ENCODE measurements at places on chromosomes 13 and 19.

GRCh38 chr13:27721681-27722080 lies 70.6 kb upstream of the GSX1 start:
- no peak for DNase-seq

- DNase-seq, result no peak
Observed at GRCh38 chr13:48780713-48781341, 127.1 kb downstream of the CYSLTR2 start.

DNA sequence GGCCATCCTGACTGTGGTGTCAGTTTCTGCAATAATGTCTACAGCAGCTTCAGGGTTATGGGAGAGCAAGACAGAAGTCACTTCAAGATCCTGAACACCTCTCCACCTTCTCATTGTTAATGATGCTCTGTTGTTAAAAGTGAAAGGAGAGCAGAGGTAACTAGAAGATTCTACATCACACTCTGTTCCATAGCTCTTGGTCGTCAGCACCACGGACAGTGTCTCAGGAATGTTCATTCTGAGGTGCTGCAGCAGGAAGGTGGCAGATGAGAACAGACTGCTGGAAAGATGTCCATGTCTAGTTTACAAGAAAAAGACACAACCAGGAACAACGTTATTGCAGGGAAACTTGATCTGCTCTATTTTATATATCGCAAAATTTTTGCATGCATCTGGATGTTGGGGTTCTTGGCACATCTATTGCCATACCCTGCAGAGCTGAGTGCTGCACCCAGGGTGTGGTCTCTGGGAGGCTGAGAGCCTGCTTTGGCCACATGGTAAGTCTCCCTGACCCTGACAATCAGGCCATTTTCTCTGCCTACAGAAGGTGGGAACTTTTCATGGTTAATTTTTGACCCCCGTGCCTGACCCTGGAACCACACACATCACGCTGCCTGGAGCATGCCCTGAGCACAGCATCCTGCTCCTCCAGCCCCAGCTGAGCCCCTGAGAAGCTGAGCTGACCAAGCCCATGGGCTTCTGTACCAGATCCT lies 12.7 kb downstream of the CEACAM21 start:
- no peak for DNase-seq

- DNase-seq, result no peak
Observed at GRCh38 chr19:51441410-51442390, 16.6 kb downstream of the SIGLEC8 start.

- DNase-seq, result no peak
Observed at GRCh38 chr13:21615427-21615826, 11.5 kb upstream of the MICU2 start.

DNA sequence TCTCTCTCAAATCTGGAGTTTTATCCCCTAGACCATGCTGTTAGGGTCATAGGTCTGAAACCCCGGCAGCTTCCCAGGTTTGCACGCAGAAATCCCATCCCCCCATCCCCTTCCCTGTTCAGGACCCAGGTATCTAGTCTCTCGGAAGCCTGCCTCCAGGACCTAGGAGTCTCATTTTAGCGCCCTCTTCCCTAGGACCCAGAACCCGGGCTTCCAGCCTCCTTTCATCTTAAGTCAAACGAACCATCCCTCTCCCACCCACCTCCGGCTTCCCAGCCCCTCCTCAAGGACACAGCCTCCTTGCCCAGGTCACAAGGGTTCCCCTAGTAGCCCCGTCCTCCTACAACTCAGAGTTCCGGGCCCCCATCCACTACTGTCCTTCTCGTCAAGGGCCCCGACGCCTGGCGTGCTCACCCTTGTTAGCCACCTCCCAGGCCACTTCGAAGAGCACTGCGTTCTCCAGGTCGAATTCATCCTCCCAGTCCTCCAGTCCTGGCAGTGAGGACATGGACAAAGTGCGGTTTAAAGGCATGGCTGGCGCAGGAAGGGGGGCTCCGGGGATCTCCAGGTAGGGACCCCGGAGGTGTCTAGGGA lies 431 bp downstream of the GYS1 start:
- no peak for DNase-seq

GRCh38 chr13:48908381-48909055 lies 67.2 kb upstream of the FNDC3A start:
- DNase-seq, result no peak

DNA sequence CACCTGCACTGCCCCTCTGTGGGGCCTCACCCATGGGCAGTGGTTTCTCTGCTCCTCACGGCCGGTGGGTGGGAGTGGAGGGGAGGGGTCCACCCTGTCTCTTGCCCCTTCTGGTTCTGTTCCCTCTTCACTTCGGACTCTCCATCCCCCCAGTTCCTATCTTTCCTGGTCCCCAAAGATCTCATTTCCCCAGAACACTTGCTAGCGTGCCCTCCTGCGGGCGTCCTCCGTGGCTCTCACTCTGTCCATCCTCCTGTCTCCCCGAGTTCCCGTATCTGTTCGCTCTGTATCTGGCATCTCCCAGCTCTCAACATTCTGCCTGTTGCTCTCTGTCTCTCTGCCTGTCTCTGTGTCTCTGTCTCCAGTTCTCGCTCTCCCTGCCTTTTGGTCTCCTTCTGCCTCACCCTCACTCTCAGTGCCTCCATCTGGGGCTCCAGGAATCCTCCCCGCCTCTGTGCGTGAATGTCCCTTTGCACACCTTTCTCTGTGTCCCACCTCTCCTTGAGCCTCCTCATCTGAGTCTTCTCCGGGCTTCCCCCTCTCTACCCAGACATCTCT lies 363 bp downstream of the SPIB start:
- DNase-seq, result no peak

GRCh38 chr19:47075179-47075810 lies 26.9 kb upstream of the TMEM160 start:
- no peak for DNase-seq

All from NCI-H2107 (cell line).